ENCODE measurements at places on chromosomes 3 and 15.

DNA sequence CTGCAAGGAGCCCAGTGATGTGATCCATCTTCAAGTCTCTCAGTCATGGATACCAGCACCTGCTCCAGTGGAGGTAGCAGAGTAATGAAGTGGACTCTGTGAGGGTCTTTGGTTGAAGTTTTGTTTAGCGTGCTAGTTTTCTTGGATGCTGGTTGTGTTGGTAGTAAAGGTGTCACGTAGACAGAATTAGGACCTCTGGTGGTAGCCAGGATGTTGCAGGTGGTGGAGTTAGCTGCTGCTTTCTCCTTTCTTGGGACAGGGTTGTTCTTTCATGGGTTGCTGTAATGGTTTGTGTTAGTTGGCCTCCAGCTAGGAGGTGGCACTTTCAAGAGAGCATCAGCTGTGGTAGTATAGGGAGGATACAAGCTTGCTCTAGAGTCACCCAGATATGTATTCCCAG is 125.2 kb downstream of the ANXA2 start:
- DNase-seq: no peak

- DNase-seq: no peak
Measured at GRCh38 chr15:98570119-98570518, 78.2 kb upstream of the IGF1R start.

- no peak for DNase-seq
Measured at GRCh38 chr3:152555666-152556291, 279.2 kb upstream of the P2RY1 start.

- DNase-seq: no peak
Measured at GRCh38 chr15:92044203-92044909, 190.8 kb downstream of the SLCO3A1 start.

- no peak for DNase-seq
Measured at GRCh38 chr3:140399871-140400270, 278.0 kb upstream of the TRIM42 start.

- DNase-seq: no peak
Measured at GRCh38 chr15:37902126-37902525, 32.3 kb upstream of the TMCO5A start.

- DNase-seq: no peak
Measured at GRCh38 chr15:38844736-38845135, 280.1 kb upstream of the RASGRP1 start.

DNA sequence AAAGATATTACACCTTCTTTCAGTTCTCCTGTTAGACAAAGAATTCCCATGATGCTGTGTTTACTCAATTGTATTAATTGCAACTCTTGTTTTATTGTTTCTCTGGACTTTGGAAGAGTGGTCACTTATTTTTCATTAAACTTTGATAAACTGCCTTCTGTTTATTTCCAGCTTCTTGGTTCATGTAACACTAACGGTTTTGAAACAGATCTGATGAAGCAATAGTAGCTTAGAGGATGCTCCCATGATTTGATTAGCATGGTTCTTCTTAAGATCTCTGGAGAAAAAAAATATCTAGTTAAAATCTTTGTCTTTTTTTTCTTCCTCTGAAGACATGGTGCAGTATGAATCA is 90.1 kb downstream of the FNDC3B start:
- no peak for DNase-seq

- DNase-seq: no peak
Measured at GRCh38 chr3:66039590-66039887, 821 bp upstream of the MAGI1 start.
